AG04449 (cell line): ENCODE measurements at places on chromosomes 7 and 10.

DNA sequence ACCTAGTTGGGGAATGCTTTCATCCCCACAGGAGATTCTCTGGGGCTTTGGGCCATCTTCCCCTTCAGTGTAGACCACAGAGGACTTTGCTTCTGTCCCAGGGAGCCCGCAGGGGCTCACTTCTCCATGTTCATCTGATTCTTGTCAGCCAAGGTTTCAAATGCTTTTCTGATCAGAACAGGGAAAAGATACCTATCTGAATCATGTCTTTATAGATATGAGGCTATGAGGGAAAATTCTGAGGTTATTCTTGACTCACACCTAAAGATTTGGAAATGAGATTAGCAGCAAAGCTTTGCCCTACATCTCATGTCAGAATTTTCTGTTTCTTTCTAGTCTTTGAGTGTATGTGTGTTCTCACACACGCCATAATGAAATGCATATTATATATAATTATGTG is 53.3 kb downstream of the FIGNL1 start:
- DNase-seq: no peak

DNA sequence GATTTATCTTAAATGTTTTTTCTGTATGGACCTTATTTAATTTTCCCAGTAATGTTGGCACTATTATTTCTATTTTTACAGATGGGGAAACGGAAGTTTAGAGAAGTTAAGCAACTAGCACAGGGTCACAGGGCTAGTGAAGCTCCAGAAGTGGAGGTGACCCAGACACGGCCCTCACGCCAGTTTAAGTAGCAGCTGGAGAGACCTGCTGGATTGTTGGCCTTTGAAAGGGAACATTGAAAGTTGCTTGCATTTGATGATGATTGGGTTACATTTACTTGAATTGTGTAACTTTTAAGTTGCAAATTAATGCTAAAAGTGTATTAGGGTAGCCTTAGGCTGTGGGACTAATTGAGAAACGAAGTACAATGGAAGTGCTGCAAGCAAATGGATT is 25.6 kb downstream of the CDK14 start:
- DNase-seq: no peak

- DNase-seq: no peak
Measured at GRCh38 chr7:10643545-10643944, 330.1 kb upstream of the PHF14 start.

DNA sequence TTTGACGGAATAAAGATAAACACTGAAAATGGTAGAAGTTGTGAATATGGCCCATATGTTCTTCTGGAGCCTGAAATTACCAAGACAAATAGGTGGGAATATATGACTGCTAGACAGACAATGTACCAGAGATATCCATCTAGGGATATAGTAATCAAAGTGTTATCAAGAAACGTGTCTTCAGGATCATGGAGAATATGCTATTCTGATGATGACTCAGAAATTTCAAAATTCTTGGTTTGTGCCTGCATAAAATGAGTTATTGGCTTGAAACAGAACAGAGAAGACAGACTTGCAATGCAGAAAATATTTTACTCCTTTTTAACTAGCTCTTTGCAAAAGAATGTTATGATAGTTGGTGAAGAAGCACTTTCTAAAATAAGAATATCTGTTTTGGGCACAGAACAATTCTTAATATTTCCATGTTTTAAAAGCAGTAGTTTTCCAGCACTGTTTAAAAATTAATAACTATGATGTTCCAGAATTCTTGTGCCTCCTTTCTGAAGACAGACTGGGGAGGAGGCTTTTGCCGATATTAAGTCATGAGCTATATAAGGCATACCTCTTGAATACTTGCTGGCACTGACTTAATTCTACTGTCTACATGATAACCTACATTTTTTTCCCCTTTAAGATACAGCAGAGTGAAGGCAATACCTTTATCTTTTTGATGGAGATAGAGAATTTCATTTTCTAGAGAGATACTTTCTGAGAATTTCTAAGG is 34.4 kb upstream of the CABCOCO1 start:
- DNase-seq: no peak

DNA sequence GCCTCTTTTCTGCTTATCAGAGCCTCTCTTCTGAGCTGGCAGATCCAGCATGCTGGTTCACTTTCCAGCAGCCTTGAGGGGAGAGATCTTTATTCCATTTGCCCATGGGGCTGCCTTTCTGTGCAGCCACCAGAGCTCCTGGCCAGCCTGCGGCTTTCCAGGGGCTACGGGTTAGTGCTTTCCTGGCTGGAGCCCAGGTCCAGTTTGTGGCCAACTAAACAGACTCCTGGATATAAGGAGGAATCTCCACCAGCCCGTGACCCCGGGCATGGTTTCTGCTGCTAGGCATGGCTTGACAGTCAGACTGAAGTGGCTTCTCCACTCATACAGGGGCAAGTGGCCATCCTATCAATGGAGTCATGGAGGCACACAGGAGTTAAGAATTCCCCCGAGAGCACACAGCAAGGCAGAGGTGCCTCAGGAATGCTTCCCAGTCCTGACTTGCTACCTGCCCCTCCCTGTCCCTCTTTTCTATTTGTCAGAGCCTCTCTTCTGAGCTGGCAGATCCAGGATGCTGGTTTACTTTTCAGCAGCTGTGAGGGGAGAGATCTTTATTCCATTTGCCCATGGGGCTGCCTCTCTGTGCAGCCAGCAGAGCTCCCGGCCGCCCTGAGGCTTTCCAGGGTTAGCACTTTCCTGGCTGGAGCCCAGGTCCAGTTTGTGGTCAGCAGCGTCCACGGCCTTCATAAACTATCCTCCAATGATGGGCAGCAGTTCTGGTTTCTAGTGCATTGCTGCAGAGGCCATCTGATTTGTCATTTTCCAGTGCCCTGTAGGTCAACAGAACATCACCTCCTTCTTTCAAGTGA is 35.9 kb downstream of the TSPAN15 start:
- no peak for DNase-seq

GRCh38 chr10:104067525-104067924 is 18.2 kb downstream of the COL17A1 start:
- no peak for DNase-seq

DNA sequence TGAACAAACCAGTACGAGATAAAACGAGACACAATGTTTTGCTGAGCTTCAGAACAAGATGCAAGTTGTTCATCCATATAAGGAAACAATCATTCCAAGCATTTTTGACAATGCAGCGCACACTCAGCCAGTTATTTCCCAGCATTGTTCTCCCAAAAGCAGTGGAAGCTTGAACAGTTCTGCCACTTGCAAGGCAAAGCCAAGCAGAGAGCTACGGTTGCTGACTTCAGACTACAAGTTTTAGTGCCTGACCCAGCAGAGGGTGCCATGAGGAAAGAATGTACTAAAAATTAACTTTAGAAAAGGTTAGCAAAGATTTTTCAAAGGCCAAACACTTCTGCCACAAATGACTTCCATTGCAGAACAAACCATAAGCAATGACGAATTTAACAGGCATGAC is 152.5 kb downstream of the SLC25A13 start:
- no peak for DNase-seq

GRCh38 chr7:129089521-129090212 is 34.8 kb upstream of the TNPO3 start:
- DNase-seq: no peak

DNA sequence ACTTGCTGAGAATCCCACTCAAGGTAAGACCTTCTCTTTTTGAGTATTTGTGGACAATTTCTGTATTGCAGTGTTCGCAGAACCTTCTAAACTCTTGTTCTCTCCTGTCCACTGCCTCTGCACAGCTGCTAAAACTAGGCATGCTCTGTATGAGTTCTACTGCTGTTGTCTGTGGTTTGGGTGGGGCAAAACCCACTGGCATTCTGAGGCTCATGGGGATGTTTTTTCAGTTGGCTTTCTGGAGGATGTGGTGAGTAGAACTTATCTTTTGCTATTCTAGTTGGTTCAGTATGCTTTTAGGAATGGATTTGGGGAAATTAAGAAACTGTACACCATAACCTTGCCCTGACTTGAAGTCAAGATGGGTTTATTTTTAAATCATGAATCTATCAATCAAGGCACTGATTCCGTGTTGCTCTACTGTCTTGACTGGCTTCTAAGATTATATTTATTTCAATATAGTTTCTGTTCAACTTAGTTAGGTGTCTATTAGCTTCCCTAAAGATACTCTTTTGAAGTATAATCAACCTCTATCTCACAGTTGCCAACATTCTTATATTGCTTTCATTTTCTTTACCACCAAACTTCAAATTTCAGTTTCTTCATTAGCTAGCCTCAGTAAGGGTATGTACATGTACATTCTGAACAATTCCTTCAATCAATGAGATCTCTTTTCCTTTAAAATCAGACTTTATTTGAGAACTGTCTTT is 25.0 kb upstream of the C1GALT1 start:
- peak; percentile 76 for DNase-seq

DNA sequence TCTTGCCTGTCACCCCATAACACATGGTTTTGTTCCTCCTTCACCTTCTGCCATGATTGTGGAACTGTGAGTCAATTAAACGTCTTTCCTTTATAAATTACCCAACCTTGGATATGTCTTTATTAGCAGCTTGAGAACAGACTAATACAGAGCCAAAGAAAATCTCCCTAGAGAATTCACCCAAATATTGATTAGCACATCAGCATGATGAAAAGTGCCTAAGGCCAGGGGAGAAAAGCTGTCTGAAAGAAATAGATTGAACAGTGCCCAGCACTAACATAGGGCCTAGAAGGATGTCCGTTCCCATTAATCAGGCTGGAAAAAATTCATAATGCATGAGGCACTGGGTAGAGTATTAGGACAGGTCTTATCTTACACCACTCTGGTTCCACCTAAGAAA is 111.9 kb upstream of the CALN1 start:
- DNase-seq: no peak

DNA sequence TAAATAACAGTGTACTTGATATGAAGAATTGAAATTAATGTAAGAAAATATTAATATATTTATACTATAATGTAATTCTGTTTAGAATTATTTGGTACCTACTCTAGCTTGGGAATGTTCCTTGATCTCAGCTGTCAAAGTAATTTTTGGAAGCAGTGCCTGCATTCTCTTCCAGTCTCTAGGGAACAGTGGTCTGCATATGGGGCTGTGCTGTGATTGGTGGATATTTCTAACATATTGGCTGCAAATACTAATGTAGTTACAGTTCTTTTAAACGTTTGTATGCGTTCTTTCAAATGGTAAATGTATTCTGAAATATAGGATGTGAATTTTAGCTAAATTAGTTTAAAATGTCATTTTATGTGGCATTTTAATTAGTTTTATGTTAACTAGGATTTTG is 87.2 kb downstream of the PHF14 start:
- DNase-seq: no peak

DNA sequence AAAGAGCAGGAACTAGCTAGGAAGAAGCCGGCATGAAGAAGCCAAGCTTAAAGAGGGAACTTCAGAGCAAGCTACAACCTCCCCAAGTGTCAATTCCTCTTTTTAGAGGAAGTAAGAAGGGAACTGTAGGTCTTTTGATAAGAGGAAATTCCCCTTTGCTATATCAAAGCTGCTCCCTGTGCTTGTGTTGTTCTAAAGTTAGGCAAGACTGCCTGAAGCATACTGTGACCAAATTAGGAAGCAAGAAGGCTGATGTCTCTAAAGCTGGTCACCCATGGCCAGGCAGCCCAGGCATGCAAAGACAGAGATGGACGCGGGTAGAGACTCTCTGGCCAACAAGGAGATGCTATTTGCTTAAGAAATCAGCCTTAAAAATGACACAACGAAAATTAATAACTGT is 87.9 kb downstream of the RNF216 start:
- DNase-seq: peak; percentile 75
